ENCODE measurements at places on chromosomes 11 and 22.
A peak's percentile ranks its signal among the peaks of the same experiment; 100 is the strongest.

DNA sequence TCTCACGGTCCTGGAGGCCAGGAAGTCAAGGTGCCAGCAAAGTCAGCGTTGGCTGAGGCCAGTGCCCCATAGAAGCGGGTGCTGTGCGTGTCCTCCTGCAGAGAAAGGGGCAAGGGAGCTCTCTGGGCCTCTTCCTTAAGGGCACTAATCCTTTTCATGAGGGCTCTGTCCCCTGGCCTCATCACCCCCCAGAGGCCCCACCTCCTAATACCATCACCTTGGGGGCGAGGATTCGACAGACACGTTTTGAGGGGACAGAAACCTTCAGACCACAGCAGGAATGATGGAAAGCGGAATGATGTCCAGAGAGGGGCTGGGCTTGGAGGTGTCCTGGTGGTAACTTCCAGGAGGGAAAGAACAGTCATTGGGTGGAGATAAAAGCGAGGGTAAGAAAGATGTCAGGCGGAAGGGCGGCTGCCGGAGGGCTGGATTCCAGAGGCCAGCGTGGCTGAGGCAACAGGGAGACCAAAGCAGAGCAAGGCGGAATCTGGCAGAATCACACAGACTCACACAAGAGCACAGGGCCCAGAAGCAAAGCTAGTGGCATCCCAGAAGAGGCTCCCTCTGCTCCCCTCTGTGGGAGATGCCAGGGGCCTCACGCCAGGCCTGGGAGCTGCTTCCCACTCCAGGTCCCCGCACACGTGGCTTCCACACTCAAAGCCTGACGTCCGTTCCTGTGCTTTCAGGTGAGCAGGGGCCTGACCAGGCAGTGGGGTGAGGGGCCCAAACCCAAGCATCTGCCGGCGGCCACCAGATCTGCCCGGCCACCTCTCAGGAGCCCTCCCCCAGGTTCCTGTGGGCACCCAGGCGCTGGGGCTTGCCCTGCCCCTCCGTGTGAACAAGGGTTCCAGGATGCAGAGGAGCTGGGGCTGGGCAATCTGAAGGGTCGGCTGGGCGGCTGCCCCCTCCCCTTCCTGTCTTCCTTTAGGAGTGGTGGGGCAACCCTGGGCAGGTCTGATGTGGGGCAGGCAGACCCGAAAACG lies 784.5 kb downstream of the BRD1 start:
- no peak for DNase-seq

- DNase-seq = no peak
Measured at GRCh38 chr11:69504576-69505335, 23.3 kb downstream of the LINC01488 start.

DNA sequence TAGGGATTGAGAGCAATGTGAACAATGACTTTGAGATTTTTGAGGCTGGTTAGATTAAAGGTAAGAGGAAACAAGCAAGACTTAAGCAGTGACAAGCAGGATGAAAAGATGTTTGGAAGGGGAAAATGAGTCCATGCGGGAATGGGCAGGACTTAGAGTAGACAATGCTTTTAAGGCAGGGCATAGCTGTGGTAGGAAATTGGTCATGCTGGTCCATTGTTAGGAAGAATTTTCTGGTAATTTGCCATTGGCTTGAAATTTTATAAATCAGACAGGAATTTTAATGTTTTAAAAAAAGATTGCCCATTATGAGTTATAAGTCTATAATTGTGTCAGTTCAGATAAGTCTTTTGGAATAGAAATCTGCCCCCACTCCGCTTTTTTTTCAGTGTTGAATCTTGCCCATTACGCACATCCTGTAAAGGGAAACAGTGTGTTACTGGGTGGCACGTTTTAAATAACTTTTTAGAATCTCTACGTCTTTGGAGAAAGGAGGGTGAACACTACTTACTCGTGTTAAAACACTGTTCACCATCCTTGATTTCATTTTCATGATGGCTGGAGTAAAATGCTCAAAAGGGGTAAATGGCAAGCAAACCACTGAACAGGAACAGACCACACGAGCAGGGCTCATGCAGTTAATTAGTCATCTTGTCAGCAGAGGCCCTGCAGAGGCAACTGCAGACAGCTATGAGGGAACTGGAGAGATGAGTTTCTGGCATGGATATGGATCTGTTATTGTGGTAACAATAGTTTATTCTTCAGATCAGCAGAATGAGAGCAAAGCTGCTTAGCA lies 25.0 kb downstream of the SWAP70 start:
- DNase-seq = peak; percentile 35

- no peak for DNase-seq
Measured at GRCh38 chr11:78209478-78209877, 20.8 kb downstream of the USP35 start.

DNA sequence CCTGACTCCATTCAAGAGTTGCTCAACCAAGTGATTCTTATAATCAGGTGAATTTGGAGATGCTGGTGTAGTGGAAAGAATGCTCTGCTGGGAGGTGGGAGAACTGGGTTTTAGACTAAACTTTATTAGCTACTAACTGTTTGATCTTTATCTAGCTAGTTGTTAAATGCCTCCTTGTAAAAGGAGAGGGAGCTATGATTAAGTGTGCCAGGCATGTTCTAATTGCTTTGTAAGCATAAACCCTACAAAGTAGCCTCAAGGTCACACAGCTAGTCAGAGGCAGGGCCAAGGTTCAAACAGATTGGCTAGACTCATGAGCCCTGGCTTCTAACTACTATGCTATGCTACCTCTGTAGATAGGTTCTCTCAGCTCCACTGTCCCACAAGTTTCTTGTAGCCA lies 105.5 kb downstream of the NXPE2 start:
- DNase-seq = no peak

GRCh38 chr11:64216879-64217278 lies 9.1 kb downstream of the TRPT1 start:
- no peak for DNase-seq

DNA sequence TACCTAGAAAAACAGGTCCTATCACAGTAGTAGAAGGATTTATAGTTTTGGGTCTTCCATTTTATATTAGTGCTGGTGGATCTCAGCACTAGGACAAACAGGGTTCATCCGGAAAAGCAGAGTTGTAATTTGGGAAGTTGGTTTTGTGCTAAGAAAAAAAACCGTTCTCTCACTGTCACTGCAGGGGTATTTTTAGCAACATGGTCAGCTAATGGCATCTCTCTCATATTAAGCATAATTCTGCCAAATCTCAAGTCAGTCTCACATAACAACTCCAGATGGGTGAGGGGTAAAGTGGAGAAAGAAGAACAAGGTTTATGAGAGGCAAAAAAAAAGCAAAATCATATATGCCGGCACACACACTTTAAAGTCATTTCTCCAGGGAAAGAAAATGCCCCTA lies 51.6 kb upstream of the GDPD4 start:
- DNase-seq = no peak

DNA sequence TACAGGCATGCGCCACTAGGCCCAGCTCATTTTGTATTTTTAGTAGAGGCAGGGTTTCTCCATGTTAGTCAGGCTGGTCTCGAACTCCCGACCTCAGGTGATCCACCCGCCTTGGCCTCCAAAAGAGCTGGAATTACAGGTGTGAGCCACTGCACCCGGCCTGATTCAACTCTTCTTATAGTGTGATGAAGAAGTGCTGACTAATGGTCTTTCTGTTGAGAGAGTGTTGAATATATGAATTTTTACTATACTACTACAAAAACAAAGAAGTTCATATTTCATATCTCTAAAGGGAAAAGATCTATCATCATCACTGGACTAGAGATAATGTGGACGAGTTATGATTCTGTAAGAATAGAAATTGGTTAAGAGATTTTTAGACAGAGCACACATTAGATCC lies 320.1 kb downstream of the SOX6 start:
- DNase-seq = no peak

DNA sequence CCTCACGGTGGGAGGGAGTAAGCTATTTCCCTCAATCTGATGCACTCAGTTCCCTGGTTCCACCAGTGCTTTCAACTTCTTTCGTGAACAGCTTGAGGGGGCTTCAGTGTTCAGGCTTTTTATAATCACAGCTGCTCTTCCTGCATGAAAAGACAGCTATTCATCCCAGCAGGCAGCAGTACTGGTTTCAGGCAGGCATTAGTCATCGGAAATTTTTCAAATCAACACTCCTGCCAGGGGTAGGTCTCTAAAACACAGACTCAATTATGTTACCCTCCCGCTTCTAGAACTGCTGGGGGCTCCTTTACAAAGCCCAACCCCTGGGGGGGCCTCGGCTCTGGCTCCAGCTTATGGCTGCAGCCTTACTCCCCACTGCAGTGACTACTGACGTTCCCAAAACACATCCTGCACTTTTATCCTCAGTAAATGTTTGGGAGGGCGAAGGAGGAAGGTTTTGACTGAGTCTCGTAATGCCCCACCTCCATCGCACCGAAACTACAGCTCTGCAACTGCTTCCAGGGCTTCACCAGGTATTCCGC lies 5.8 kb downstream of the POLDIP3 start:
- no peak for DNase-seq

- DNase-seq = no peak
Measured at GRCh38 chr11:95147364-95147905, 57.8 kb downstream of the ENDOD1 start.

GRCh38 chr22:44428941-44429830 lies 68.8 kb downstream of the RTL6 start:
- no peak for DNase-seq

DNA sequence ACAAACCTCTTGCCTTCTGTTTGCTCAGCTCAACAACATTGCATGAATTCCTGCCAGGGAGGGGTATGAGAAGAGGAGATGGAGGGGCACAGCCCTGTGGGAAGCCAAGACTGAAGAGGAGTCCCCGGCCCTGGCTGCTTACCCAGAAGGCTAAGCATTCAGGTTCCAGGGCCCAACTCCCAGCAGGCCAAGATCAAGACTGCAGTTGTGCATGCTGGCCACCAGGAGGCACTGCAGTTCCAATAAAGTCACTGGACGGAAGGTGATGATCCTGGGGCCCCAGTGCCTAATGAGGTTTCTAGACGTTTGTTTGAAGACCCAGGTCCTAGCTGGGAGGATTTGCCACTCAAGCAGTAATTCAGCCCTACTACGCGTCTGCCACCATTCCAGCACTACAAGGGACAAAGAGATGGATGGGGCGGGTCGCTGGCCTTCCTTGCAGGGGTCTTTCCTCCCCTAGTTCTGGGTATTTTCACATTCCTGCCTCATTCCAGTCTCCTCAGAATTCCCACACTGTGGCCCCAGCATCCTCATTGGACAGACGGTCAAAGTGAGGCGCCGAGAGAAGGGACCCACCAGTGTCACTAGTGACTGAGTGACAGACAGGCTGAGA lies 23.6 kb downstream of the ALX4 start:
- peak; percentile 53 for DNase-seq

DNA sequence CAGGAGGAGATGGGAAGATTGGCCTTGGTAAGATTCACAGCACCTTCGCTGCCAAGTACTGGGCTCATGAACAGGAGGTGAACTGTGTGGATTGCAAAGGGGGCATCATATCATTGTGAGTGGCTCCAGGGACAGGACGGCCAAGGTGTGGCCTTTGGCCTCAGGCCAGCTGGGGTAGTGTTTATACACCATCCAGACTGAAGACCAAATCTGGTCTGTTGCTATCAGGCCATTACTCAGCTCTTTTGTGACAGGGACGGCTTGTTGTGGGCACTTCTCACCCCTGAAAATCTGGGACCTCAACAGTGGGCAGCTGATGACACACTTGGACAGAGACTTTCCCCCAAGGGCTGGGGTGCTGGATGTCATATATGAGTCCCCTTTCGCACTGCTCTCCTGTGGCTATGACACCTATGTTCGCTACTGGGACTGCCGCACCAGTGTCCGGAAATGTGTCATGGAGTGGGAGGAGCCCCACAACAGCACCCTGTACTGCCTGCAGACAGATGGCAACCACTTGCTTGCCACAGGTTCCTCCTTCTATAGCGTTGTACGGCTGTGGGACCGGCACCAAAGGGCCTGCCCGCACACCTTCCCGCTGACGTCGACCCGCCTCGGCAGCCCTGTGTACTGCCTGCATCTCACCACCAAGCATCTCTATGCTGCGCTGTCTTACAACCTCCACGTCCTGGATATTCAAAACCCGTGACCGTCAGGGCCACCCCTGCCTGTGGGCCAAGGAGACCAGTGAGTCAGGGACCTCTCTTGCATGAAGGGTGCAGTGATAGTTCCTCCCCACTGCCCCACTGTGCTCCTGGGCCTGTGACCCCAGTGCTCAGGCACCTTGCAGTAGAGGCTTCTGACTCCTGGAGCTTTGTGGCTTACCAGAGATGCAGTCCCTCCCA lies 83.6 kb downstream of the BCR start:
- DNase-seq = peak; percentile 83

Data from CD4-positive, alpha-beta T cell treated with Interleukin-1 beta for 1 hour (primary cell).